ENCODE measurements at places on chromosomes 6 and 20.

DNA sequence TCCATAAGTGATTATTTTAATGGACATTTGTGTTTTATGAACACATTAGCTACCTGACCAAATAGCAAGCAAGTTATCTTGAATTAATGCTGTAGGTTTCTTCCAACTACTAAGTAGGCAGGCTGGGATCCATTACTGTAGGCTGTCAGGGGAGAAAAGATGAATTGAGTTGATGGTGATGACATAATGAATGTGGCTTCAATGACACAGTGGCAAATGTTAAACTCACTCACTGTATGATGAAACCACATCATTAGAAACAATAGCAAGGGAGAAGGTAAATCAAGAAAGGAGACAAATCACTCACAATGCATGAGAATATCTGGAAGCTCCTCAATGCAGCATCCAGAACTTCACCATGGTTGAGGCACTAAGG, 529.7 kb upstream of the CITED2 start:
- DNase-seq: no peak

GRCh38 chr6:7933794-7934193, 23.2 kb upstream of the TXNDC5 start:
- no peak for DNase-seq

- DNase-seq: no peak
Measured at GRCh38 chr6:72890671-72891070, 268.8 kb downstream of the KCNQ5 start.

DNA sequence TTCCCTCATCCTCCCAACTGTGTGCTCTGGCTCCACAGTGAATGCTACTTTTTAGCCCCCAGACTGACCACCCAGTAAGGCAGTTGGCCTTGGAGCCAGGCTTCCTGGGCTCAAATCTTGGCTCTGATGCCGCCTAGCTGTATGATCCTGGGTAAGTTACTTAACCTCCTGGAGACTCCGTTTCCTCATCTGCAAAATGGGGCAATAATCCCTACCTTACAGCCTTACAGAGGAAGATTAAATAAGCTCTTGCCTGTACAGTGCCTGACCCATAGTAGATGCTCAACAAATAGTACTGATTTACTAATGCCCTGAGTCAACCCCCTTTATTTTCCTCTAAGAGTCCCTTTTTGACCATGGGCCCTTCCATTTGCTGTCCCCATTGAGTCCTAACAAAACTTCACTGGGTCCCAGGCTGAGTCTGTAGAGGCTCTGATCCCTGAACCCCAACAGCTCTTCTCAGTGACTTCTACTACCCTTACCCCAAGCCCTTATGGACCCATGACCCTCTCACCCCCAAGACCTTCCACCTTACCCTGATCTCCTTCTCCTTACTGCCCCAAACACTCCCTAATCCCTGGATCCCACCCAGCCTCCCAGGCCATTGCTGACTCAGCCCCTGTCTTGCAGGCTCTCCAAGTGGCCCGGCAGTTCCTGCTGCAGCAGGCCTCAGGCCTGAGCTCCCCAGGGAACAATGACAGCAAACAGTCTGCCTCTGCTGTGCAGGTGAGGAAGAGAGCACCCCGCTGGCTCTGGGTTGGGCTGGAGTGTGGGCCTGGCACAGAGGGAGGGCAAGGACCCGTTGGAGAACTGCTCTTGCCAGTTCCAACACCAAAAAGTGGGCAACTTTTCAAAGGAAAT, 31.4 kb downstream of the FOXP4 start:
- no peak for DNase-seq

- DNase-seq: no peak
Measured at GRCh38 chr6:100901582-100901981, 20.5 kb upstream of the ASCC3 start.

DNA sequence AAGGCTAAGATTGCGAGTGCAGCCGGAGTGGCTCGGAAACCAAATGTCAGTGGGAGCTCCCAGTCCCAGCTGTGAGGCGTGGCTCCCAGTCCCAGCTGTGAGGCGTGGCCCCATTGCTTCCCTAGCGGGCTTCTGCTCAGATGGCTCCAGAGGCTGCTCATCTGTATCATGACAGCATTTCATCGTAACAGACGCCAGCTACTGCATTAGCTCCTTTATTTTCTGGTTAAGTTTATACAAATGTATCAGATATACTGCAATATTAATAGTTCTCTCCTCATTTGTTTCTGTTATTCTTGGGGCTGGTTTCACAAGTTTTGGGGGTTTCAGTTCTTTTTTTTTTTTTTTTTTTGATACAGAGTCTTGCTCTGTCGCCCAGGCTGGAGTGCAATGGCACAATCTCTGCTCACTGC, 34.7 kb upstream of the TBXT start:
- peak; percentile 26 for DNase-seq

DNA sequence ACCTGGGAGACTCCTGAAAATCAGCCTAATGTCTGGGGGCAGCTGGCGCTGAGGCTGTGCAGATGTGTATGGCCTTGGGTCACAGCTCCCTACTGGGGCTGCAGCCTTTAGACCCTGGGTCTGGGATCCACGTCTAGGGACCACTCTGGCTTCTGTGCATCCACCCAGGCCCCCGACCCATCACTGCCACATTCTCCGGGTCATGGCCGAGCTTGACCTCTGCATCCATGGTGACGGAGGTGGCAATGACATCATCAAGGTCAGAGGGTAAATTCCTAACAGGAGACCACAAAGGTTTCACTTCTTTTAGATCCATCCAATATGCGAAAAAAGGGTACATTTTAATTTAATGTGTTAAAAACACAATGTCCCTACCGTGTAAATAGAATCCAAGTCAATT, 14.5 kb upstream of the PCMTD2 start:
- DNase-seq: no peak

DNA sequence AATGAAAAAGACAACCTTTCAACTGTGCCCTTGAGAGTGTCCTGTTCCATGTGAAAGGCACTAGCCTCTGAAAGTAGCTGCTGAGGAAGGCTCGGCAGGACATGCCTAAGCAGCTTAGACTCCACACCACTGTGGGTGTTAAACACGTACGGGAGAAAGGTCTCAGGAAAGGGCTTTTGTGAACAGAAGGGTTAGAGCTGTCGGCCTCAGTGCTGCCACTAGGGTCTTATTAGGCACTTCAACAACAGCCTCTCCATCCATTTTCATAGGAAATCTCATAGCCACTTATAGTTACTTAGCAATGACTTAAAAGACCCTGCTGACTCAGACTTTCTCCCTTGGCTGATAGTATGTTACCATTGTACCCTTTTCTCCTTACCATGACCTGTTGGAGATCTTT, 662.8 kb downstream of the TBC1D32 start:
- DNase-seq: no peak

- DNase-seq: no peak
Measured at GRCh38 chr6:156776470-156776839, 723 bp upstream of the ARID1B start.

DNA sequence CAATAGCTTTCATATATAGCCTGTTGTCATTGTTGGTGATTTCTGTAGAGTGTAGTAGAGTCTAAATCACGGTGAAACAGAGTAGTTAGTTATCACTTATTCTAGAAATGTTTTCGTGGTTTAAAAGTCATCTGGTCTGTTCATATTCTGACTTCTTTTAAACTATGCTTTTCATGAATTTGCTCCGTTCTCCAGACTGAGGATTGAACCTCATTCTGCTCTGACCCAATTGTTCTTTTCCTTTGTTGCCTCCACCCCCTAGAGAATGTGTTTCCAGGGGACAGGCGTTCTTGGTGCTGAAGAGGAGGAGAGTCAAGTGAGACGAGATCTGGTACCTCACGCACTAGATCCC, 748 bp upstream of the ZNF292 start:
- DNase-seq: no peak

DNA sequence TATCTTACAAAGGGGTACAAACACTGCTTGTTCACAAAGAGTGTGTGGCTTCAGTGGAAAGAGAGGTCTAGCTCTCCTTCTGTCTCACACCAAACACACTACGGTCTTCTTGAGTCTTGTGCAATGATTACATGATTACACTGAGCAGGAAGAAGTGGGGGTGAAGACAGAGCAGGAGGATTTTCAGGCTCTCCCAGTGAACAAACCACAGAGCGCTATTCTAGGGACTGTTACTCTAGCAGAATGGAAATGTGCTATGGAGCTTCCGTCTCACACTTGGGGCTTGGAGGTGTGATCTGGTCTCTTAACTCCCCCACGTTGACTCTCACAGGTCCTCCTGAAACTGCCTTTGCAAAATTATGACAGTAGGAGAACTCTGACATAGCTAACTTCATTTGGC, 203.4 kb downstream of the MYLK4 start:
- no peak for DNase-seq
